ENCODE measurements at places on chromosomes 13 and 19. TPM values are rescaled to one million over a fixed set of nuclear protein-coding genes. Genes with fewer than 3 reads are reported as not detected.

Gene ZNF540
- 9.8 TPM for total RNA-seq

Gene C19orf53
- total RNA-seq, result 73.0 TPM

Gene CYP2A7
- total RNA-seq, result not detected

Gene EHD2
- total RNA-seq, result not detected

Gene SLITRK5
- total RNA-seq, result 0.21 TPM

Gene ZNF865
- 12.6 TPM for total RNA-seq

Gene HIPK4
- not detected for total RNA-seq
